ENCODE measurements at places on chromosomes 13 and 19.

DNA sequence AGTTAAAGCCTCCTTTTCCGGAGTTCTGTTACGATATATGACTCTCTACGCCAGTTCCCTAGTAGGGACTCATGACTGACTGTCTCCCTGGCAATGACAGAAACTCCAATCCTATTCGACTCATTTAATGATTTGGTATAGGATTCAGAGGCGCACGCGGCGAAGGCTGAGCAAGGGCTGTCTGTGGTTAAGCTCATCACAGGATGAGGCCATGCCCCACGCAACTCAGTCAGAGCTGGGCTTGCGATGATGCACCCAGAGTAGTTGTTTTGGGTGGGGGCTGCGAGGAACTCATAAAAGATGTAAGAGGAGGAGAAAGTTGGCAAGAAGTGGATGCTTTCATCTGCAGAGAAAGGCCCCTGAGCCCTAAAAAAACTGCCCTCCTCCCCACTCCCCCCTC, 468 bp upstream of the SERTM1 start:
- no peak for DNase-seq

- DNase-seq = no peak
Observed at GRCh38 chr19:11045536-11045935, 43.7 kb upstream of the LDLR start.

DNA sequence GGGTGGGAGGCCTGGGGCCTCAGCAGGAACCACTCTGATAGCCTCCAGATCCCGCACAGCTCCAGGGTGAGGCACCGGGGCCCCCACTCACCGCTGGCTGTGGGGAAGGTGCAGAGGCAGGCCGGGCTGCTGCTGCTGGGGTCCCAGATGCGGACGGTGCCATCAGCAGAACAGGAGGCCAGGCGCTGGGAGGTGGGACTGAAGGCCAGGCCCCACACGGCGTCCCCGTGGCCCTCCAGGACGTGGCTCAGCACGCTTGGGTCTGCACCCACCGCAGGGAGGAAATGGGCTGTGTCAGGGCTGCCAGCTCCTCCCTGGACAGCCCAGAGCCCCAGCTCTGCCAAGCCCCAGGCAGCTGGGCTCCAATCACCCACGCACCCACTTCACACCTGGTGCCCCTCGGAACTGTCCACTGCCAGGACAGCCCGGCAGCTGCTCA, 6.1 kb upstream of the PRKD2 start:
- no peak for DNase-seq

DNA sequence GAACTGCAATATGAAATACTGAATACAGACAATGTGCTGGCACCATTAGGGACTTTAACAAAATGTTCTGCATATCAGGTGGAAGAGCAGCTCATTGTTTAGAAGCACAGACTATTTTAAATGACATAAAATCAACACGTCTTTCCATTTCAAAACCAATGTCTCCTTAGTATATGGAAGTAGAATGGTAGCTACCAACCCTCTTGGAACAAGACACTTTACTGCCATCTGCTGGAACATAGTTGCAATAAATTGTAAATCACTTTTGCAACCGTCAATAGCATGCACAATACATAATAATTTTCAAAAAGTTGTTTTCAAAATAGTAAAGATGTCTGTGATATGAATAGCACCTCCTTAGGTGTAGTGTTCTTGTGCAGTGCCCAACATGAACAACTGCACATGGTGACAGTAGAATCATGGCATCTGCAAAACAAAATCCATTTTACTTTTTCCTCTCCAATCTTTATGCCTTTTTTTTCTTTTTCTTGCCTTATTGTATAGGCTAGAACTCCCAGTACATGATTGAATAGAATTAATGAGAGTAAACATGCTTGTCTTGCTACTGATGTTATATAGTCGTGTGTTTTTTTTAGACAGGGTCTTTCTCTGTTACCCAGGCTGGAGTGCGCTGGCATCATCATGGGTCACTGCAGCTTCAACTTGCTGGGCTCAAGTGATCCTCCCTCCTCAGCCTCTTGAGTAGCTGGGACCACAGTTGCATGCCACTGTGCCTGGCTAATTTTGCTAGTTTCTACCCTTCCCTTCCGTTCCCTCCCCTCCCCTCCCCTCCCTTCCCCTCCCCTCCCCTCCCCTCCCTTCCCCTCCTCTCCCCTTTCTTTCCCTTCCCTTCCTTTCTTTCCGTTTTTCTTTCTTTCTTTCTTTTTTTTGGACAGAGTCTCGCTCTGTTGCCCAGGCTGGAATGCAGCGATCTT, 7.8 kb upstream of the LYPD5 start:
- no peak for DNase-seq

DNA sequence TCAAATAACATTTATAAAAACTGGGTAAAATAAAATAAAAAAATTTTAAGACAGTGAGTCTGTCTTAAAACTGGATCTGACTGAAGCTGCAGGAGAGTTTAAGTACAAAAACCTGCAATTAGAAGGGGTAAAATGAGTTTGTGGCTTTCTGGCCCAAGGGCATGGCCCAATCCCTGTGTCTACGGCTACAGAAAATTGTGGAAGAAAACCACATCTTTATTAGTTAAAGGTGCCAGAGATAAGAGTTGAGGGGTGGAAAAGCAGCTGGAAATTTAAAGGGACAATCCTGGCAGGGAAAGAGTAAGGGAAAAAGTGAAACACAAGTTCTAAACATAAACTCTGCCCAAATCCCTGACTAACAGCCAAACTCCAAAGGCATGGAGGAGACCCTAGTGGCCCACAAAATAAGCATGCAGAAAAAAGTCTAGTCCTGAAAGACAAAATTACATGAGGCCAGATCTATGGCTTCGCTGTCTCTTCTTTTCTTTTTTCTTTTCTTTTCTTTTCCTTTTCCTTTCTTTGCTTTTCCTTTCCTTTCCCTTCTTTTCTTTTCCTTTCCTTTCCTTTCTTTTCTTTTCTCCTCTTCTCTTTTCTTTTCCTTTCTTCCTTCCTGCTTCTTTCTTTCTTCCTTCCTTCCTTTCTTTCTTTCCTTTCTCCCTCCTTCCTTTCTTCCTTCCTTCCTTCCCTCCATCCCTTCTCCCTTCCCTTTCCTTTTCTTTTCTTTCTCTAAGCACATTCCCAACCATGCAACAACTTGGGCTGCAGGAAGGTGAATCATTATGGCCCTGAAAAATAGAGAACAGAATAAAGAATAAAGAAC, 23.5 kb upstream of the DLEU7 start:
- no peak for DNase-seq

DNA sequence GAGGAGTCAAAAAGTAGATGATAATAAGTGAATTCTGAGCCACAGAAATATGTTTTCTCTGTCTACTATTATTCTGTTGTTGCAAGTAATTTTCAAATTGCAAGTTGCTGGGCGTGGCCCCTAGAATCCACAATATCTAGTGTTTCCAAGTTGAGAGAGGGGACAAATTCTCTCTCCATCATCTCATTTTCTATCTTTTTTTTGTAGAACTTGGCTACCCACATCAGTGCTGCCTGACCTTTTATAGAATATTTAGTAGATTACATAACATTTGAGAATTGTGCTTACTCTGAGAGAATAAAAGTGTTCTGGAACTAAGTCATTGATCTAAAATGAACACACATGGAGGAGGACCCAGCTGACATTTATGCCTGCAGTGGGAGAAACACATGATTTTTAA, 110.9 kb upstream of the CSNK1A1L start:
- no peak for DNase-seq

DNA sequence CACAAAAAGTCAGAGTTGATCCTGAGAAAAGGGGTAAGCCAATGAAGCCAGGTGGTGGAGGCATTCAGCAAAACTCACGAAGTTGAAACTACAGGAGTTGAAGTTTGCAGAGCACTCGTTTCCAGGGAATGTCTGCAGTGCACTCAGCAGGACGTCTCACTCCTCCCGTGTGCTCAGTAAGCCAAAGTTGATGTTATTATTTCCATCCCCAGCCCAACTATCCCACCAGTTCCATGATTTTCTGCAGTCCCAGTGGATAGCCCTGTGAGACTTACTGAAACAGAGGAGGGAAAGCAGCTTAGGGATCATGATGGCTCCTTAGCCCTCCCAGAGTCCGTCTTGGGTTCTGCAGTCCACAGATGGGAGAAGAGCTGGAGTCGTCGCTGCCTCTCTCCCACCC, at the start of gene TARM1:
Gene TARM1, minus strand, starts transcription at position 334 of the 400 bp plus-strand sequence. Its CDS starts 25 bp downstream, at position 309.
- no peak for DNase-seq

DNA sequence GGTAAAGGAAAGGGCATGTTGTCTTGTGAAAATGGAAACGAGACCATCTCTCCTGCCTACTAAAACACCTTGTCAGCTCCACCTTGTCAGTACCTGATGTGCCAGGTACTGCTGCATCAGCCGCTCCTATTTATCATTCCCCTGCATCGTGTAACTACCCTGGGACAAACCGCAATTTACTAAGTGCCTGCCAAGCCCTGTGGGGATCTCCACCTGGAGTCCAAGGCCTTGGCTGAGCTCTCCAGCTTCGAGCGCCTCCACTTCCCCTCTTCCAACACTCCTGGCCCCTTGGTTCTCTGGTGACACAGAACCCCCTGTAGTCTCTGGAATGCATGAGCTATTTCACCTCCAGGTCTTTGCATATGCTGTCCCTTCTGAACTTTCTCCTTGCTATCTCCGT, 25.9 kb upstream of the CCNP start:
- no peak for DNase-seq

DNA sequence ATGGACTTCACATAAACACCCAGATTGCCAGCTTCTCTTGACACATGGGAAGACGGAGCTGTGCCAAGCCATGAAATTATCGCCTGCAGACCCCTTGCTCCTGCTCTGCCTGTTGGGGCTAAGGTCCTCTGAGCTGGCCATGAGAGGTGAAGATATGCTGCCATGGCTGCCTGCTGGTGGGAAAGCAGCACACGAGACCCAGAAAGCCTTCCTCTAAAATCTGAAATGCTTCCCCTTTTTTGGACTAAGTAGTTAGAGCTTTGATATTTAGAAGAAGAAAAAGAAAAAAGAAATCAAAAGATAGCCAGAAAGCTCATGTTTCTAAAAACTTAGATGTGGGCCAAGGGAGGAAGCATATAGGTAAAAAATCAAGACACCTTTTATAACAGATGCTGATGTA, 11.2 kb downstream of the WDFY2 start:
- no peak for DNase-seq

GRCh38 chr13:24242100-24242499, 67.3 kb upstream of the C1QTNF9 start:
- no peak for DNase-seq

DNA sequence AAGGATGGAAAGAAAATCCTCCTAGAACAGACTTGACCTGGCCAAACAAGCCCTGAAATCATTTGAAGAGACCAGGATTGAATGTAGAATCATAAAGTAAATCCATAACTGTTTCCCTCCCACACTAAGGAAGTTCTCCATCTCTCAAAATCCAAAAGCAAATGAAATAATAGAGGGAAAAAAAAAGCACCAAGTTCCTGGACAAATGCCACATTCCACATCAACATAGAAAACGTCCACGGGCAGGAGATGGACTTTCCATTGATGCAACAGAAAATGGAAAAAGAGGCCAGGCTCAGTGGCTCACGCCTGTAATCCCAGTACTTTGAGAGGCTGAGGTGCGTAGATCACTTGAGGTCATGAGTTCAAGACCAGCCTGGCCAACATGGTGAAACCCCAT, 56.2 kb downstream of the INSR start:
- DNase-seq = no peak

DNA sequence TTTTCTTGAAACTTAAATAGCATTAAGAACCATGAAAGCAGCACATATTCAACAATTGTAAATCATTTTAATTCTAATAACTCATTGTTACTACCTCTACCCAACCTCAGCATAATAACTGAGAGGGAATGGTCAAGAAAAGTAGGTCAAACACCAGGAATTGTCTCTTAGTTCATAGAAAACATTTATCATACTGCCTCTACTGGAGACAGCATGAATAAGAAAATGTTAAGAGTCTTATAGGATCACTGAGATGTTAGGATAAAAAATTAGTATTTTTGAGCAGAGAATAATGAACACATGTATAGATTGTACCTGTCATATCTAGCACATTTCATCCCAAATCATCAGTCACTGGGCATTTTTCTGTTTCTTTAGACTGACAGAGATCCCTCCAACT, 515.3 kb downstream of the PCDH9 start:
- no peak for DNase-seq

All from stimulated activated CD4-positive, alpha-beta T cell treated with anti-CD3 and anti-CD28 coated beads, TNF-alpha, amount 100 ng/mL, for 4 hours (primary cell).